GM03348 (cell line): ENCODE measurements at places on chromosomes 3 and 15.

- DNase-seq: peak; percentile 52
Observed at GRCh38 chr3:189727898-189728297, 96.7 kb downstream of the TP63 start.

GRCh38 chr15:39394496-39394895, 186.4 kb upstream of the THBS1 start:
- no peak for DNase-seq

- DNase-seq: no peak
Observed at GRCh38 chr3:114642951-114643741, 349.3 kb downstream of the TIGIT start.

- DNase-seq: no peak
Observed at GRCh38 chr15:72866866-72867616, 83.5 kb upstream of the ADPGK start.

DNA sequence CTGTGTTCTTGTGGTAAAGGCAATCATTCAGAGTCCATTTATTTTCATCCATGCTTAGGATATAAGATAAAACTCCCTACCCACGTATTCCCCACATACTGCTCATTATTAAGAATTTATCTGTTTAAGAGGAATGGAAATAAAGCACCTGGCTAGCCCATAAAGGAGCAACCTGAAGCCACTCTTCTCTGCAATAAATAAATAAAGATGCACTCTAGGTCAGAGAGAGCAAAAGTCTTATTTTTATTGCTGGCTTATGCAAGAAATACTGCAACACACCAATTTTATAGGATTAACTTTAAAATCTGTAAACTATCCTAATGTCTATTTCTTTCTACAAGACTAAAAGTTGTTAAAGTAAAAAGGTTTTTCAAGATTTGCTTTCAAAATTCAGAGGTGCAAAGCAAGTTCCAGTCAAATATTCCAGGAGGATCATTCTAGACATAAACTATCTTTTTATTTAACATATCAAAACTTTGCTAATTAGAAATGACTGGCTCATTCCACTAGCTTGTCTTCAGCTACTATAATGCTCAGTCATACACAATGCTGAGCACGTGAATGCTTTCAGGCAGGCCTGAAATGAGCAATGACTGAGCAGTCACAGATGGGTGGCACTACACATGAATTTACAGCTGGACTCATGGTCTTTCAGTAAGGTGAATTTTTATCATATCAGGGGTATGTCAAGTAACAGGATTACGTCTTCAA, 7.1 kb downstream of the TJP1 start:
- no peak for DNase-seq

DNA sequence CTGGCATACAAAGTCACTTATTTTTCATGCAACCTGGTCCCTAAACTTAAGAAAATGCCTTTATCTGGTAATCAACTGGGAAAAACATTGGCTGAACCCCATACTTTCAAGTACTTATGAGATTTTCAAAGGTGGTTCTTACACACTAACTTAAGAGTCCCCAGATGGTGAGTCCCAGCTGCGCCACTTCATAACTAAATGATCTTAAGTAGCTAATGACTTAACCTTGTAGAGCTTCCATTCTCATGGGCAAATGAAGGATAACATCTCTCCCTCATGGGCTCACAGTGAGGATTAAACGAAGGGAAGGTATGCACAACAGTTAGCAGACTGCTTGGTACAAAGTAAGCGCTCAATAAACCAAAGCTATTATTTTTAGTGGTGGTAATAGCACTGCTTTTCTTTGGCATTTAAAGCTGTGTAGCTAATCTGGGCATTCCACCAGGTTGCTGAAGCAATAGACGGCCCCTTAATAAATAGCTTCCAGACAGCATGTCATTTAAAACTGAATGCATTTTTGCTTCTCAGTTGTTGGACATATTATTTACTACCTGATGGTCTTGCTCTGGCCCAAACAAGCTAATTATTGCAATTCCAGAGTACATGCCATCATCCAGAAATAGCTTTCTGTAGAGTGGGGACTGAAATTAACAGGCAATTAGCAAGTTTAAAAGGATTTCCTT, 55.4 kb downstream of the LIPC start:
- DNase-seq: peak; percentile 19

- DNase-seq: peak; percentile 3
Observed at GRCh38 chr3:178260887-178261565, 275.2 kb upstream of the KCNMB2 start.

DNA sequence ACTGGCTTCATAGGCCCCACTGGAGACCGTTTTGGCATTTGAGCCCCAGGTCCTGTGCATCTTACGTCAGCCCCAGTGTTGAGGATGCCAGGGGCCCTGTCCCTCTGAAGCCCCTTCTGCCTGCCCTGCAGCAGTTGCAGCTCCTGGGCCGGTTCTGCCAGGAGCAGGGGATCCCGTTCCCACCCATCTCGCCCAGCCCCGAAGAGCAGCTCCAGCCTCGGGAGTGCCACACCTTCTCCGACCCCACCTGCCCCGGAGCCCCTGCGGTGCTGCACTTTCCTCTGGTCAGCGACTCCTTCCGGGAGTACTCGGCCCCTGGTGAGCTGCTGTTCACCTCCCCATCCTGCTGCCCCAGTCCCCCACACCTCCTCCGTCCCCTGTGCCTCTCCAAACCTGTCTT, 8.6 kb downstream of the PLA2G4B start:
- DNase-seq: no peak

GRCh38 chr3:124133366-124133940, 141.5 kb upstream of the ROPN1 start:
- no peak for DNase-seq

DNA sequence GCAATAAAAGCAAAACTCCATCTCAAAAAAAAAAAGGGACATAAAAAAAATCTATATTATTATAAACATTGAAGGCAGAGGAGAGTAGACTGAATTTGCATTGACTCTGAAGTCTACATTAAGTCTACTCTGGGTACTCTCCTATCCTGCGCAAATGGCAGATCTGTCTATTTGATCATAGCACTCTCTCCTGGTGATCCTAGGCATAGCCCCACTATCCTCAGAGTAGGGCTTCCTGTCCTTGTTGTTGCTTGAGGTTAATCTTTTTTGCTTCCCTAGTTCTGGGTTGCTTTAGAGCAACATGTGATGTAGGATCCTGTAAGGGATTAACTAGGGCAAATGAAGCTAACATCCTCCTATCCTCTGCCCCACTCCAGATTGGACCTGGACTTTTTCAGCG, 82.1 kb upstream of the LRRFIP2 start:
- DNase-seq: no peak

DNA sequence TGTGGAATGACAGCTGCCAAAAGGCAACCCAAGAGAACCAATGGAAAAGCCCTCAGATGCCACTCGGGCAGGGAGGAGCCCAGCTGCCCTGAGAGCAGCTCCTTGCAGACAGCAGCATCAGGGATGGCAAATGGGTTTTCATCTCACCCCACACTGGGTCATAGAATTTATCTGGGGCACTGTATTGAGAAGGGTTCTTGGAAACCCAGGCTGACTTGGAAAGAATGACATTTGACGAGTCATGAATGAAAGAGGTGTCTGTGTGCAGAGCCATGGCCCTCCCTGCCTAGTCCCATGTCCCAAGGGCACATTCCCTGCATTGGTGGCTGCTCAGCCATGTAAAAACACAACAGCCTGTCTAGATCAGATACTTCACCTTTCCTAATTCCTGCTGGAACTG, 157.9 kb upstream of the BHLHE40 start:
- DNase-seq: no peak

GRCh38 chr3:29936766-29937165, 655.9 kb downstream of the RBMS3 start:
- no peak for DNase-seq
